ENCODE measurements at places on chromosomes 16 and 17.

DNA sequence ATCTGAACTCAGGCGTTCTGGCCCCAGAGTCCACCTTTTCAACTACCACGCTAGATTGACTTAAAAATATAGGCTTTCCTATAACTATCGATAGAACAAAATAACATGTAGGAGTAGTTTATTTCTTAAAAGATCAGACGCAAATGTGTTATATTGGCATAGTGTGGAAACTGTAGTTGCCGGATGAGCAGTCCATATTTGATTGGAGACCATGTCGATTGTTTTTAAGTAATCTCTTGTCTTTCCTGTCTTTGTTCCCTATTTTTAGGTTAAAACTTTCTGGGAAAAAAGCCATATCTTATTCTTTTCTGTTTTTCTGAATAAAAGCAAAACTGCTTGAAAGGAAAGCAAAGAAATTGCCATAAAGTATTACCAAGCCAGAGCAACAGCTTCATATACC lies 53.1 kb downstream of the GAN start:
- DNase-seq, result no peak

- no peak for DNase-seq
Measured at GRCh38 chr16:27498916-27499658, 50.6 kb downstream of the GTF3C1 start.

- DNase-seq, result no peak
Measured at GRCh38 chr16:57676553-57677085, 8.5 kb downstream of the ADGRG3 start.

- no peak for DNase-seq
Measured at GRCh38 chr16:89965447-89966225, 17.1 kb downstream of the DEF8 start.

DNA sequence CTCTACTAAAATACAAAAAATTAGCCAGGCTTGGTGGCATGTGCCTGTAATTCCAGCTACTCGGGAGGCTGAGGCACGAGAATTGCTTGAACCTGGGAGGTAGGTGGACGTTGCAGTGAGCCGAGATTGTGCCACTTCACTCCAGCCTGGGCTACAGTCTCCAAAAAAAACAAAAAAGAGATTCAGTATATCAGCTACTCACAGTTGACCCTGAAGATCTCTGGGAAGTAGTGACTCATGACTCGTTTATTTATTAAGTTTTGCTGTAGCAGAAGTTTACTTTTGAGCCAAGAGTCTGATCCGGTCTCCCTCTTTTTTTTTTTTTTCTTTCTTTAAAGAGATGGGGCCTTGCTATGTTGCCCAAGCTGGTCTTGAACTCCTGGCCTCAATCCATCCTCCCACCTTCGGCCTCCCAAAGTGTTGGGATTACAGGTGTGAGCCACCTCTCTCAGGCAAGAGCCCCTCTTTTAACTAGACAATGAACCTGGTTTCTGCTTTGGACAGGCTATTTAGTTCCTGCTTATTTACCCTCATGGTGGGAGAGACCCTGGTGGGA lies 4.4 kb downstream of the MVP start:
- DNase-seq, result no peak

DNA sequence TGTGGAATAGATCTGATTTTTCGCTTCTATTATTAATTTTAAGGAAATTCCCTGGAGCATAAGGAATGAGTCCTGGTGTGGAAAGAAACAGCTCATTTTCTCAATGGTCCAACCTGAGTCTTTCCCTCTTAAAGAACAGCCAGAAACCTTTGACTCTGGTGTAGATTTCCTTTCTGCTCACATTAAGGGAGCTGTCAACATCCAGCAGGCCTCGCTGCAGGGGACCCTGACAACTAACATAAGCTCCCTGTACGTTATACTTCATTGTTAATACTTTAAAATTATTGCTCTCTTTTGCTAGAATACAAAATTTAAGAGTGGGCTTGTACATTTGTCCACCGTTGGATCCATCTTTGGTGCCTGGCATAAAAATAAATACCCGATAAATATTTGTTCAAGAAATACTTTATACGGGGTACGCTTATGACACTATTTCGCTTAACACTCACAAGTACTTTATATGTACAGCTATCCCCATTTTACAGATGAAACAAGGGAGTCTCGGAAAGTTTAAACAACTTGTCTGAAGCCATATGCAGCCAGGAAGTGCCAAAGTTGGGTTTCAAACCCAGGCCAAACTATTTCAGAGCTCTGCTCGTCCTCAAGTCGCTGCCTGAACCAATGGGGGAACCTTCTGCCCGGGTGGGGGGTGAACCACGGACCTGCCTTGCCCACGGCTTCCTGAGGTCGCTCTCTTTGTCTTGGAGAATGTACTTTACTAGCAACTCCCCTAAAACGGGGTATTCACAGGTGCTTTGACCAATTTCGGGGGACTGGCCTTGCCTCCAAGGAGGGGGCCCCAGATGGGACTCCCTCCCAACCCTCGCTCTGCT lies 611 bp downstream of the SMARCE1 start:
- peak; percentile 24 for DNase-seq

GRCh38 chr16:4303973-4304372 lies 11.9 kb upstream of the GLIS2 start:
- no peak for DNase-seq

DNA sequence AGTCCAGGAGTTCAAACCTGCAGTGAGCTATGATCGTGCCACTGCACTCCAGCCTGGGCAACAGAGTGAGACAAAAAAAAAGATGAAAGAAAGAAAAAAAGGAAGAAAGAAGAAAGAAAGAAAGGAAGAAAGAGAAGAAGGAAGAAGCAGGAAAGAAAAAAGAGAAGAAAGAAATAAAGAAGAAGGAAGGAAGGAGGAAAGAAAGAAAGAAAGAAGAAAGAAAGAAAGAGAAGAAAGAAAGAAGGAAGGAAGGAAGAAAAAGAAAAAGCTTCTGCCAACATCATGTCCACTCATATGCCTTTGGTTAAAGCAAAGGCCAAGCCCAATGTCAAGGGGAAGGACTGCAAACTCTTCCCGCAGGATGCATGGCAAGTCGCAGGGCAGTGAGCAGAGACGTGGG lies 143.2 kb downstream of the IRX3 start:
- DNase-seq, result no peak

- DNase-seq, result no peak
Measured at GRCh38 chr16:22347100-22347820, 27.2 kb downstream of the CDR2 start.

DNA sequence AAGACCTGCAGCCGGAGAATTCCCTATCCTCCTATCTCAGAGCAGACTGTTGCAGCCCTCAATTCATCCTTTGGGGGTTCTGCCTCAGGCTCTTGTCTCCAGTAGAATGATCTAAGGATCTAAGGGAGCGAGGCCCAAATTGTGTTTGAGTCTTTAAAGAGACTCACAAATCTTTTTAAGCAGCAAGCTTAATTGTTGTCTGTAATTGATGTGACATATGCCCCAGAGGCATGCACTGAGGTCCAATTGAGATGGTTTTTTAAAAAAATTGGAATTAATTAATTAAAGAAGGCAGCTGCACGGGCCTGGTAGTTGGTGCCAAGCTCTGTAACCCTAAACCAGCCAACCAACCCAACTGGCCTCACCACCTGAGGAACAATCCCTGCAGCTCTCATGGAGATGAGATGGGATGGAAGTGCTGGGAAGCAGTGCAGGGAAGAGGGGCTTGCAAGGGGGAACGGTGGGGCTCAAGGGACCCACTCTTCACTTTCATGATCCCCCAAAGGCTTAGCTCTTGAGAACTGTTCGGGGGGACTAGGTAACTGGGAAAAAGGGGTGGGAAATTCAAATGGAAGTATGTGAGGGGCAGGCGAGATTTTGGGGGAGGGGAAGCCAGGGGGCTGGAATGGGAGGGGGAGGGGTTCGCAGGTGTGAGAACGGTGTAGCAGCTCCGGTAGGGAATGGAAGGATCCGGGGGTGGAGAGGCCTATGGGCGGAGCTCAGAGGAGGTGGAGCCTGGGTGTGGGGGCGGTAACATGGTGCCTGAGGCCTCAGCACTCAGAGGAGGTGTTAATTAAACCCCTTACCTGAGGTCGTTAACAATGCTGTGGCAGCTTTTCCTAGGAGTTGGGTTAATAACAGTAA lies 9.2 kb upstream of the ZNF652 start:
- DNase-seq, result peak; percentile 74

- no peak for DNase-seq
Measured at GRCh38 chr16:27761816-27762215, 211.9 kb downstream of the KATNIP start.

DNA sequence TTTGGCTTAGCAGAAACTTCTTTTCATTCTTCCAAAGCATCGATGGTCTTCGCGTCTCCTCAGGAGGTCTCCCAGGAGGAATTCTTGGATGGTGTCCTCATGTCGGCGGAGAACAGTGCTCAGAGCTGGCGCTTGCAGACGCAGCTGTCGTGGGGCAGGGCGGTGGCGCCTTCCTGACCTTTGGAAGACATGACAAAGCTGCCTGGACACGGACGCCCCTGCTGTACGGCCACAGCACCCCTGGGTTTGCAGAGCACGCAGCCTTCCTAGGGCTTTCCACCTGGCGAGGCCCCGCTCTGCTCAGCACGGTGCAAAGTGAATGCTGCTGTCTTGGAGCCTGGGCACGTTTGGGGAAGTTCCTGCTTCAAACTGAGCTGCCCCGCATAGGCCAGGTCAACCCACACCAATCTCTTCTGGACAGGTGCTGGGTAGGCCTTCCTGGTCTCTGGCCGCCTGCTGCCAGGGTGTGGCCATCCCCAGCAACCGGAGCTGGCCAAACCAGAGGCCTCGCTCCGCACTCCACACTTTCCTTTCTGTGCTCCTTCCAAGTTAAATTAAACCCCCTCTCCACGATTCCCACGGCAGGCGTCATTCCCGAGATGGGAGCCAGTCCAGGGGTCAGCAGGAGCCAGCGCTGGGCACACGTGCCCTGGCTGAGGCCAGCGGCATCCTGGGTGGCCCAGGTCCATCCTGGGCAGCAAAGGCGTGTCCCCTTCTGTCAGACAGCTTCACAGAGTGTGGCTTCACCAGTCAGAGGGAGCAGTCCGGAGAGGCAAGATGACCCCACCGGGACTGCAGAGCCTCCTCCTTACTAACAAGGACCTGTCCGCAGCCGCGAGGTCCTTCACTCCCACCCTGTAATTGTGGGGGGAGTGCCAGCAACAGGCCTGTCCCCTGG lies 15.0 kb upstream of the KREMEN2 start:
- no peak for DNase-seq

DNA sequence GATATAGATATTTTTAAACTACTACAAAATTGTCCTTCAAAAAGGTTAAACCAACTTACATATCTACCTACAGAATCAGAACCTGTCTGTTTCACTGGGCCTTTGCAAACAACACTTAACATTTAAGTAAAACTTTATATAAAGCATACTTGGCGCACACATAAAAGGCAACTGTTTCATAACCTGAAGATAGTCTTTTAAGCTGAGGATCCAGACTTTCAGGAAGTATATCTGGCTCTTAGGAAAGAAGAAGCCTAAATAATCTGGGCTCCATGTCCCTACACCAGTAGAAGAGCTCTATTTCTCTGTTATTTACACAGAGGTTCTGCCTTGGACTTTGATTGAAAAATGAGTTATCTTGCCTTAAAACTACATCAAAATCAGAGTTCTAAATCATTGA lies 75.9 kb downstream of the TRIM37 start:
- no peak for DNase-seq

GRCh38 chr16:82845116-82845515 lies 218.3 kb downstream of the CDH13 start:
- DNase-seq, result no peak

- no peak for DNase-seq
Measured at GRCh38 chr17:8080208-8080798, 7.2 kb downstream of the ALOX12B start.

GRCh38 chr17:8820311-8821010 lies 21.3 kb upstream of the MFSD6L start:
- DNase-seq, result peak; percentile 14

DNA sequence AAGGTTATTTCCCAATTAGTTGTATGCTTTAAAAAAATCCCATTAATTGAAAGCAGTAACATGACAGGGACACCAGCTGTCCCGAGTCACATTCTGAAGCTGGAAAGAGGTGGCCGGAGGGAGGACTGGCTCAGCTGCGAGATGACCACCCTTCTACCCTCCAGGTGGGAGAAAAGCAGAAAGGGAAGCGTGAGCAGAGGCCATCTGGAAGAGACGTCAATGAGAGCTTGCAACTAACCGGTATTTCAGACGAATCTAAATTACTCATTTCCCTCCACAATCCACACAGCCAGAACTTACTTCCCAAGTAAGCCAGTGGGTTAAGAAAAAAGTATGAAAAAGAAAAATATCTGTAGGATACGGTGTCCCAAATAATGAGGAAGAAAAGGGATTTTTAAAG lies 28.5 kb upstream of the SLC38A8 start:
- no peak for DNase-seq

DNA sequence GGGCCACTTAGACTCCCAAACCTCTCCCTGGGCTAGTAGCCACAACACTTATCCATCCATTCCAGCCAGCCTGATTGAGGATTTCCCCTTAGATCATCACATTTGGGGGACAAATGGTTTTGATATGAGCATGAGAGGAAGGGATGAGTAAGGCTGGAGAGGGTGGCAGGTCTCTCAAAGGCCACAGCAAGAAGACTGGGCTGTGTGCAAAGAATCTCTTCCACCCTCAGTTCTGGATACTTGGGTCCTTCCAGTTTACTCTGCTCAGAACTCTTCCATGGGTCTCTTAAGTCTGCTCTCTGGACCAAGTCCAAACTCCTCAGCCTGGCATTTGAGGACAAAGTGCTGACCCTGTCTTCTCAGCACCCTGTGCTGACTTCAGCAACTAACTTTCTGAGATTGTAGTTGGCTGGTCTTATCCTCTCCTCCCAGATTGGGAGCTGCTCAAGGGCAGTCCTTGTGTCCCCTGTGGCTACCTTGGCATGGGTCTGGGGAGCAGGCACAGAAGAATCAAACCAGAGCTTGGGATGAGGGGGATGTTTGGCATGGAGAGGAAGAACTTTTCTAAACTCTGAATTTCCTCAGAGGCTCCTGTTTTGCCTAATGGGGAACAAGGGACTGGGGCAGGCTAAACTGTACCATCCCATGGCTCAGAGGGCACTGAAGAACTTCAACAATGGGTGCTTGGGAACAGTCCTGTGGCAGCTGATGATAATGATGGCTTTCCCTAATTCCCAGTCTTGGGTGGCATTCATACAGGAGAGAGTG lies 3.1 kb upstream of the NFATC3 start:
- DNase-seq, result no peak

DNA sequence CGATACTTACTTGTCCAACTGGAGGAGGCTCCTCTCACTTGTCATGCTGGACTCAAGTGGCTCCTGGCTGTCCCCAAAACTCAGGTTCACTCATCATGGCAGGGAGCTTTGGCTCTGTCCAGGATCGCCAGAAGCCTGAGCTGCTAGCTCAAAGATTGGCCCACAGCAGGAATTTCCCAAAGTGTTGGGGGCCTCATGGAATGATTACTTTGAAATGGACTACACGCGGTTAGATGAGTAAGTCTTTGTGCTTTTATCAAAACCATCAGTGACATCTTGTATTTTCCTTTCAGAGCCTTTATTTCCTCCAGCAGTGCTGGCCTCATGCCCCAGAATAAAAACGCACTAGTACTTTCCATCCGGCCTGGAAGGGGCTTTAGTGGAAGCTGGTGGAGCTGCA lies 29.2 kb upstream of the PHB1 start:
- no peak for DNase-seq

GRCh38 chr16:65657071-65657494 lies 535.2 kb upstream of the CDH11 start:
- DNase-seq, result no peak
